ENCODE measurements at places on chromosomes 6 and 20.

GRCh38 chr6:33724102-33725023 lies 12.9 kb upstream of the UQCC2 start:
- DNase-seq = no peak

DNA sequence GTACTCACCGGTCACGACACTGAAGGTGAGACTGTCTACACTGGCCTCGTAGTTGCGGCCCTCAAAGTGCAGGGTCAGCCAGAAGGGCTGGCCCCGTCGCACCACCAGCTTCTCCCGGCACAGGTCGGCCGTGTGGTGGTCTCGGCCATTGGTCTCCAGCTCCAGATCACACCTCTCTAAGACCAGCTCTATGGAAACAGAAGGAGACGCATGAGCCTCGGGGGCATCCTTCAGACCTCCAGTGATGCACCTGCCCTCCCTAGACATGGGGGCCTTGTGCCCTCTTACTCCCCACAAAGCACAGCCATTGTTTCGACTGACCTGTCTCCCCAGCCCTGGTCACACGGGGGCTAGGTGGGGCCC lies 3.7 kb downstream of the TGM2 start:
- no peak for DNase-seq

DNA sequence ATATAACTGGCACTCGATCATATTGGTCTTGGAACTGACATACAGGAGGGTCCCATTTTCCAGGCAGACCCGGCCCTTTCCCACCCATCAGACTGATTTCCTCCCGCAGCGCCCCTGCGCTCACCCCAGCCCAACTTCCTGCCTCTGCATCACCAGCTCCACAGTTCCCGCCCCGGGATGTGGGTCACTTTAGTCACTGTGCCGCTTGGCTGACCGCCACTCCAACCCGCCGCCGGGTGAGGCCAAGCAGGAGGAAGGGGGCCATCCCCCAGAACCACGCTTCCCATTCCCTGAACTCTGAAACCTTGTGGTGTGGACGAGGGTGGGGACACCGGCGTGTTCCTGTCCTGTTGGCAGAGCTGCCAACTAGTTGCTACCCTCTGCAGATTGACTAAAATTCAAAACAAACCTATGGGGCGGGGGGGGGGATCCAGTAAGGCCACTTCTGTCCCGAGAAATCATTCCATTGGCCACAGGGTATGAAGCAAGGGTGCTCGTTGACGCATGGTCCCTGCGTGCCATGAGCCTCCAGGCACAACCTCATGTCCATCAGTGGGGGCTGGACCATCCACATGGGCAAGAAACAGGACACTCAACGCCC lies 12.3 kb downstream of the TGM2 start:
- DNase-seq = peak; percentile 67

DNA sequence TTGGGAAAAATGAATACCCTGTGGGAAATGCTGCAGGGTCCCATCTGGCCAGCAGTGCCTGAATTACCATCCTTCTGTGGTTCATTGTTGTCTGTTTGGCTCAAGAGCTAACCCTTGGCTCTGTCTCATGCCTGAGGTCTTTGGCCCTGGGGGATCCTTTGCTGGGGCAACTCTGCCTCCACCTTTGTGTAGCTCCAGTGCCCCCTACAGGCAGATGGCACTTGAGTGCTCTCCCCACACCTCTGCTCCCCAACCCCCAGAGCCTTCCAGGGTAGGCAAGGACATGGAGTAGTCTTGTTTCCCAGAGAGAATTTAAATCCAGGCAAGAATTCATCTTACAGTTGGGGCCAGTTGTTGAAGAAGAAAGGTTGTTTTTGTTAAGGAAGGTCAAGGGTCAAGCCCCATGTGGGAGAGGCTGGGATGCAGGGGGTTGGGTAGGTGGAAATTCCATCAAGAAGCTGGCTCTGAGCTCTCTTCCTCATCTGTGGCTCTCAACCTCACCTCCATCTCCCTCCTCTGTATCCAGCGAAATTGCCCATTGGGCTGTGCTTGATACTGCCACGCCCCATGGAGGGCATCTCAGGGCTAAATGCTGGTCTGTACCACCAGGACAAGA lies 44.2 kb downstream of the ZNF831 start:
- peak; percentile 88 for DNase-seq

GRCh38 chr6:51398064-51398705 lies 579.5 kb downstream of the TFAP2B start:
- no peak for DNase-seq

DNA sequence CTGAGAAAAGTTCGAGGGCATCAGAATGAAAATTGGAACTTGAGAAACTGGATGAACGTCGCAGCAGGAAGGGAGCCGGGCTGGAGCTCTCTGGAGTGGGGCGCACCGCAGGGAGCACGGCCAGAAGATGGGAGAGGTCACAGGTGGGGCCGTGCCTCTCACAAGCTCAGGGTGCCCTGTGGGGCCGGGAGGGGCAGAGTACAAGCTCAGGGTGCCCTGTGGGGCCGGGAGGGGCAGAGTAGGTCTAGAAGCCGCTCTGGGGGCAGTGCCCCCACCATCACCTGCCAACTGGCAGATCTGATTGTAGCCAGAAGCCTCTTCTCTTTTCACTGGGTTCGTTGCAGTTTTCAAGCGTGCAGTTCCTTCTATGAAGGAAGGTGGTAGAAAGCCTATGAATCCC lies 61.1 kb upstream of the SNX9 start:
- DNase-seq = no peak

GRCh38 chr6:137033828-137034227 lies 10.9 kb downstream of the IL20RA start:
- DNase-seq = peak; percentile 70

- no peak for DNase-seq
These were observed 32.5 kb upstream of the FOXC1 start for GRCh38 chr6:1577146-1577680.

DNA sequence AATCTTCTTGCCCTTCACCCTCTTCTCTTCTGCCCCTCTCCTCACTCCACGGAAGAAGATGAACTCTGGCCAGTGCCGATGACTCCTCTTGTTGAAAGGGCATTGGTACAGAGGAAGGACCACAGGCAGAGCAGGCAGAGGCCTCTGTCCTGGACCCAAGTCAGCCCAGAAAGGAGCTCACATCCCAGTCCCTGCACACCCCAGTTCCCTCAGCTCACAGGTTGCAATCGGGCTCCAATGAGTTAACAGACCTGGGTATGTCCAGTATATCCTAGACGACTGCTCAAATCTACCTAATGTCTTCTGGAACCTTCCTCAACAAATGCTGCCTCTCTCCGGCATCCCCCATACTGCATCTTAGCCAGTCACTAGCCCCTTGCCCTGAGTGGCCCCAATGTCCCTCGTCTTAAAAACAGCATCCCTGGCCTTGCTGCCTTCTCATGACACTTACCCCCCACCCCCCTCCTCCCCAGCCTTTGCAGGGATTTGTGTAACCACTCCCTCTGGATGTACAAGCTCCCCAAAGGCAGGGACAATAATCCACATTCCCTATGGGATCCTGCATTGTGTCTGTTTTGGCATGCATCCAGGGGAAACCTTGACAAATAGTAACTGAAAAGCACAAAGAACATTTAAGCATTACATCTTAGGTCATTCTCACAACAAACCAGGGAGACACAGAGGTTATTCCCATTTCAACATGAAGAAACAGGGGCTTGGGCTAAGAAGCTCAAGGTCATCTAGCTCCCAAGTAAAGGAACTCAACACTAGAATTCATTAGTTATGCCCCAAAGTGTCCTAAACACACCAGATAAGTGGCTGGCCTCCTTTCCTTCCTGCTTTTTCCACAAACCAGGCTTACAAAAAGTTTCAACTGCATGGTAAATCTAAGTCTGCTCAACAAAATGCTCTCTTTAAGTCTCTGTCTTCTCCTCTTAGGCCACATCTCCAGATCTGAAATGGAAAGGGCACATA lies 45.1 kb downstream of the TRERF1 start:
- DNase-seq = peak; percentile 19

DNA sequence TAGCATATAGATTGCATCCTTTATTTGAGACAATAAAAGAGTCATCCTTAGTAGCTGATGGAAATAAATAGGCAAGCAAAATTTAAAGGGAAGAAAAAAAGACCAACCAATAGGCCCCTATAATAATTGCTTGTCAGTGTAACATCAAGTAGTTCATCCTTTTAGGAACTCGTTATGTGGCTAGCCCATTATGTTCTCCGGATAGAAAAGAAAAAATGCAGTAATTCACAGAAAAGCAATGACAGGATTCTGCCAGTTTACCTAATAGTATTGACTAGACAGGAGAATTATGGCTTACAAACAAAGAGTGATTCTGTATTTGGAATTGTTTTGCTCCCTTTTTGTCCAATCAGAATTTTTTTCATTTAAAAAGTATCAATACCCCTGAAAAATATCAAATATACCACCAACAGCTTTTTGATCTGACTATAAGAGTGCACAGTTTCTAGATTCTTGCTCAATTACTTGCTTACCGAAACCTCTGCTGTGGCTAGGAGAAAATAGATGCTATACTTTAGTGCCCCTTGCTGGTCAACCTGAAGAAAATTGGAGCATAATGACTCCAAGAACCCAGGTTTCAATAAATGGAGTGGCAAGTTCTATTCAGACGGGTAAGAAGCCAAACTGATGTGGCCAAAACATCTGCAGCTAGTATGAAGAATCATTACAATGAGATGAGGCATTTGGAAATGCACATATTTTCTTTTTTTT lies 91.5 kb upstream of the SASH1 start:
- no peak for DNase-seq

DNA sequence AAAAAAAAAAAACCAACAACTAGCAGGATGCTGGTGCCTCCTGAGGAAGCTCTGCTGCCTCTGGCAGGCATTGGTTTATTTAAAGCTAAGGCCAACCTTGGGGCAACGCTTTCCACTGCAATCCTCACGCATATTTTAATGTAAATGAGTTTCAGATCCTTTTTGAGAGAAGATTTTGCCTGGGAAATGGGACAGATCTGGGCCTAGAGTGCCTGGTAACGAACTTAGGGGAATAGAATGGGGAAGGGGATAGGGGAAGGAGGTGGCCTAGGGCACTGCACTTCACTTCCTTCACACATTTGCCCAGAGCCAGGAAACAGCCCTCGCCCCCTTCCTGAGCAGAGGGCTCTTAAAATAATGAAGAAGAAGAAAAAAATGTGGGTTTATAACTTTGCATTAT lies 132.7 kb upstream of the TMEM170B start:
- no peak for DNase-seq

DNA sequence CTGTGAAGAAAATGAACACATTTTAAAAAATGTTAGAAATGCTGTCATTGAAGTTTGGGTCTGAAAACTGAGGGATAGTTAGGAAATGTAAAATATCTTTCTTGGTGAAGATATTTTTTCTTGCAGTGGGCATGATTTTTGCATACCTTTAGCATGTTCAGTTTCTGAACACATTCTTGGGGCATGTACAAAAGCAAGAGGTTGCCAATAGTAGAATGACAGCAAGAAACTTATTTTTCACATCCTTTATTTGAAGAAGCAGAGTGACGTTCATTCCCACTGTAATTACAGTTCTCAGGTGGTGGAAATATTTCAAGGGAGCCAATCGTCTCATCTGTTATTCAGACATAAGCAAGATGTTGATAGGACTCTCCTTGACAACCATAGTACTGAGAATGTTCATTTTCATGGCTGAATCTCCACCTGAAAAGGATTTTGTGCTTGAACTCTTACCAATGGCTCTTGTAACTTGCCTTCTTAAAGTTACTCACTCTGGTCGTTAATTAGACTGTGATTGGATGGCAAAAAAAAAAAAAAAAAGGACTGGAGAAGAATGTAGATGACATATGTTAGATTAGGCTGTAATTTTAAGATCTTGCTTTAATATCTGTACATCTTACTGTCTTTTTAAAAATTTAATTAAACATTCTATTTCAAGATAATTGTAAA lies 74.4 kb downstream of the DOK5 start:
- DNase-seq = no peak

- peak; percentile 79 for DNase-seq
These were observed 76.6 kb downstream of the SLX4IP start for GRCh38 chr20:10511509-10512251.

DNA sequence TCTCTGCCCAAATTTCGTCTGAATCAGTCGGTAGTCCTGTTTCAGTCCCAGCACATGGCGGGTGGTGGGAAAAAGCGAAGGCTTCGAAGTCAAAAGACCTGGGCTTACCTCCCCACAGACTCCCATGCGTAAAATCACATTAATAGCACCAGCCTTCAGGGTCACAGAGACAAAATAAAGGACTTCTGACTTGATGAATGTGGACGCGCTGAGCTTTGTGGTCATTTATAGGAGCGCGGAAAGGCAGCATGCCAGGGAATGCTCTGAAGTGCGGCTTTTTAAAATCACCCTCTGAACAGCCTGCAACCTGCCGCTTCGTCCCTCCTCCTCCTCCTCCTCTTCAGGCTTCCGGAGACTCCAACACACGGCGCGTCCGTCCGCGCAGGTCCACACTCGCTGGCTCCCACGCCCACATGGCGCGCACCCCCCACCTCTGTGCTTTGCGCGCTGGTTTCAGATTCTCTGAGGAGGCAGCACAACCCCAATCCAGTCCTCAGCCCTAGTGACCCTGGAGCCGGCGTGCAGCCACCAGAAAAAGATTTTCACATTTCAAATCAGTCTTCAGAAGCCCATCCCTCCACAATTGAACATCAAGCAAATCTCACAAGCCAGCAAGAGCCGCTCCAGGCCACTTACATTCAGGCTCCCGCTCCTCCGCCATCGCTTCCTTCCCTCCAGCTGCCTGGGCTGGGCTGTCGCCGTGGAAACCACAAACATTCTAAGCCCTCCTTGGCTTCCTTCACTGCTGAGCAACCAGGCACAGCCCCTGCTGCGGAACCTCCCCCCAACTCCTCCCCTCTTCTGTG lies at the start of gene C6orf118:
Gene C6orf118 (minus strand): TSS at position 680 of the 806 bp plus-strand sequence. CDS start 19 bp downstream, at position 661.
- no peak for DNase-seq

DNA sequence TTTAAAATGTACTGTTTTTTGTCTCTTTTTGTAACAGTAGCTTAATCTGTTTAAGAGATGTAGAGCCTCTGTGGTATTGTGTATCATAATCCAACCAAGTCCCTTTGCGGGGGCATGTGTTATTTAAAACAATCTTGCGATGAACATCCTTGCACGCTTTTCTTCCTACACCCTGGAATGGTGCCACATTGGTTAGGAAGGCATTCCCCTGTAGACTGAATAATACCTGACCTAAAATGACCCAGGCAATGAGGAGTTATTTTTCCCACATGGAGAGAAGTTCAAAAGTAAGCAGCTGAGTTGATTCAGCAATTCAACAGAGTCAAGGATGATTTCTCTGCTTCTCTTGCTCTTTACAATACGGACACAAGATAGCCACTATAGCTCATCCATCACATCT lies 142.0 kb upstream of the PMEPA1 start:
- no peak for DNase-seq
